ENCODE measurements at places on chromosomes 3 and 15.

- peak; percentile 87 for DNase-seq
These were observed 135.4 kb upstream of the PFN2 start for GRCh38 chr3:150105886-150106612.

DNA sequence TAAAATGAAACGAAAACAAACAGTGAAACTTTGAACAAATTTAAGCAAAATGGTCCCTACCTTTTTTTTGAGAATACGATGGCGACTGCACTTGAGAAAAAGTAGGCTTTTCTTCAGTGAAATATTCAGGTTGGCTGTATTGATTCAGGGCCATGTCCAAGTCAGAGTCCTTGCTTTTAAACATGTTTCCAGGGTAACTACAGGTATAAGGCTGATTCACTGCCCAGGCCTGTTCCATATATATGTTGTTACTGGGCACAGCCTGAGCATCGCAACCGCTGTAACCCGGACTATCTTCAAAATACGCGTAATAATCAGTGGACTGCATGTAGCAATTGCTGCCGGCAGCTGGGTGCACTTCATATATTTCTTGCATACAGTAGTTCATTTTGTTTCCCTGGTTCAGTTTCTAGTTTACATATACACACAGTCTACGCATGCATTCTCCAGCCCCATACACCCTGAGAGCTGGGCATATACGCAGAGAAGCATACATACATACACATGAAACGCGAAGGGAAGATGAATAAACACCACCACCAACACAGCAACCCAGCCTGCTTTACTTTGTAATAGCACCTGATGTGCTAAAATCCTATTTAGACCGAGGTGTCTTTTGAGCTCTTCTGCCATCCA is 220.0 kb downstream of the NR1D2 start:
- no peak for DNase-seq

DNA sequence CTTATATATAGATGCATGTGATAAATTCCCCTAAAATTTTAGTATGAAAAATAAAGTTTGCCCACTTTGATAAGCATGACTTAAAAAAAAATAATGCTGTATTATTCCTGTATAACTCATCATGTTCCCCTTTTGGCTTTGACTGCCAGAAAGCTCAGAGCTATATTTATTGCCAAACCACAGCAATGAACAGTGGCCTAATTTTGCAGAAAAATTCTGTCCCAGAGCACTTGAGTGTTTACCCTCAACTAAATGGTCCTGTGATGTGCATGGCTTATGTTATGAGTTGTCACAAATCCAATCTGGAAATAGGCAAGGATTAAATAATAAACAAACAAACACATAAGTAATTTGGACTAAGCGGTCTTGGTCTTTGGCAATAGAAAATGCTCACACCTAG is 276.7 kb downstream of the SLC9A9 start:
- DNase-seq: peak; percentile 4

DNA sequence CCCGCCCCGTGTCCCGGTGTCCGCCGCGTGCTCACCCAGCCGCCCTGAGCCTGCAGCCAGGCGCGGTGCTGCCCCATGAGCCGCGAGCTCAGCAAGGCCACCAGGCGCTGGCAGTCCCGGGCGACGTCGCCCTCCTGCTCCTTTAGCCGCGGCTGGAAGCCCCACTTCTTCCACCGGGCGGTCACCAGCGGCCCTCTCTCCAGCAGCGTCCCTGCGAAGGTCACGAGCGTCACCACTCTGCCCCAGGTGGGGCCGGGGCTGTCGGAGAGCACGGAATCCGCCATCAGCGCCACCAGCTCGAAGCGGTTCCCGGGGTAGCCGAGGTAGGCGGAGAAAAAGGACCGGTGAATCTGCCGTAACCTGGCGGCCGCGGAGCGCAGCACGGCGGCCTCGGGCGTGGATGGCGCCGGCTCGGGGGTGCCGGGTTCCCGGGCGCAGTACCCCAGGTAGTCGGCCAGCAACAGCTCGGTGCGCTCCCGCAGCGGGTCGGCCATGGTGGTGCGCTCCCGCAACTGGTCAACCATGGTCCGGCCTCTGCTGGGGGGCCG is 298 bp downstream of the BCL2L10 start:
- DNase-seq: peak; percentile 22

- DNase-seq: no peak
These were observed 63.8 kb downstream of the PEX5L start for GRCh38 chr3:179972881-179973423.

DNA sequence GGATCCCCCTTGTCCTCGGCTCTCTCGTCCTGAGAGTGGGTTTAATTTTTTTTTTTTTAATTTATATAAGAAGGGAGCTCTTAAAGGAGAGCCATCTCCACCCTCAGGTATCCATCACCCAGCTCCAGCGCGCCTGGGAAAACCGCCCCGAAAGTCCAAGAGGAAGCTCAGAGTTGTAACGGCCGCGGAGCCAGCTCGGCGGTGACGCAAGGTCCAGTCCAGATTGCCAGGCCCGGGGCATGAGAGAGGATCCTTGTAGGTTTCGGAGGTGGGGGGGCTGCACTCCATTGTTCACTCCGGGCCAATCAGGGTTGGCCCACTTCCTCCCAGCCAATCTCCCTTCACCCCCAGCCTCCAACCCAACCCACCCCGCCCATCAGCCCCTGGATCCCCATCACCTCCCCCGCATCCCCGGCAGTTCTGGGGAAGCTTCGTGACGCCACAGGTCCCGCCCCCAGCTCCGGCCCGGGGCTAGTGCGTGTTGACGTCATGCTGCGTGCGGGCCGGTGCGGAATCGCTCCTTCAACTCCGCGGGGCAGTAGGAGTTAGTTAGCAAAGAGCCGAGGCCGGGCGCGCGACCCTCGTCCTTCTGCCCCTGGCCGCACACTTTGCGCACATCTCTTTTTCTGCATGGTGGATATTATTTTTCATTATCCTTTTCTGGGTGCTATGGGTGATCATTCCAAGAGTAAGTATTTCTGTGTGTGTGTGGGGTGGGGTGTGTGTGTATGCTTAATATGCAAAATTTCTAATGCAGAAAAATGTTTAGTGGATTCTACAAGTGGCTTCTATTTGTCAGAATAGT is at the start of gene ISL2:
TSS of gene ISL2 (plus strand) at position 520 of the 805 bp plus-strand sequence. CDS start at position 631, 111 bp downstream.
- DNase-seq: peak; percentile 89

- no peak for DNase-seq
These were observed 248.7 kb downstream of the TUSC7 start for GRCh38 chr3:116958291-116958690.

DNA sequence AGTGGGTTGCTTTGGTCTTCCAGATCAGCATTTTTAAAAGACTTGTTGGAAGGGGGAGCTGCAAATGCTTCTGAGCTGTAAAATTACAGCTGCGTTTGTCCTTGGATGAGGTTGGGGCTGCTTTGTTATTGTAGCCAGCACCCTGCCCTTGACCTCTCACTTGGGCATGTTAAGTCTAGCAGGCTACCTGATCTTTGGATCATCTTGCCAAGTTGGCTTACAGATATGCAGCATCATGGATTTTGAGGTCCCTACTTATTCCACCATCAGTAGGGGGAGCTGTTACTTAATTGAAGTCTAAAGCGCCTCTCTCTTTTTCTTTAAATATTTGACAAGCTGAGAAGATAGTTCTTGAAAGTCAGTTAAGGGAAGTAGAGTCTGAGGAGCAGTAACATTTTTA is 793.0 kb downstream of the MCTP2 start:
- peak; percentile 20 for DNase-seq

DNA sequence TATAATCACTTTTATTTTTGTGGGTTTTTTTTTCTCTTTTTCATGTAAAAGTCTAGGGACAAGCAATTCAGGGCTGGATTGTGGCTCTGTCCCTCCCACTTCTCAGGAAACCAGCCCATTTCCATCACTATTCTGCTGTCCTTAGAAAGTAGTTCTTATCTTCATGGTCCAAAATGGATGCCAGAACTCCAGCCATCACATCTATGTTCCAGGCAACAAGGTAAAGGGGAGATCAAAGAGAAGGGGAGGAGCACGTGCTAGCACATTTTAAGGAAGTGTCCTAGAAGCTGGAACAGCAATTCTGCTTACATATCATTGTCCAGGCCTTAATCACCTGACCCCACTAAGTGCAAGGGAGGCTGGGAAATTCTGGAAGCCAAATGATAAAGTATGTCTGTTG is 181.1 kb upstream of the C2CD4B start:
- no peak for DNase-seq

DNA sequence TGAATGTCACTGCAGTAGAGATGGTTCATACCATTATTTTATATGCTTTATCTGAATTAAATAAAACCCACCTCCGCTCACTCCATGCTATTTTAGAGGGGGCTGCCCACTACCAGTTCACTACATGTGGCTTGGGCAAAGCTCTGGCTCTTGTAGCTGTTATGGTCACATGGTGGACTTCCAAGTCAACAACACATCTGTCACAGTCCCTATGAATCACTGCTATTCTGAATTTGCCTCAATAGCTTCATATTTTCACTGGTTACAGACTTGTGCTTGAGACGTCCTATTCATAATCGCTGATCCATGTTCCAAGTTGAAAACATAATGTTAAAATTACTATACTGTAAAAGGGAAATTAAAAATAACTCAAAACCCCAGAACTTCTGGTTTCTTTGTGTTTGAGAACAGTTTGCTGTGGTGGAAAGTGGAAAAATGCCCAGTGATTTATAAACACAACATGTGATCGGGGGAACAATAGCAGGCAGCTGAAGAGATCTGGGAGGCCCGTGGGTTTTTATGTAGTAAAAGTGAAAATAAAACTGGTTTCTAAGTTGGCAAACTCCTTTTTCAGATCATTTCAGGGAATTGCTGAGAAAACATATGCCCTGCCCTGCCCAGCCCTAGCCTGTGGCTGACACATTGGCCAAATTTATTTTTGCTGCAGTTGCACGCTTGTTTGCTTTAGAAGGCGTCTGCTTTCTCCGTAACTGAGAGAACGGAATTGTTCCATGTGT is 128.8 kb upstream of the PRR23C start:
- peak; percentile 21 for DNase-seq

DNA sequence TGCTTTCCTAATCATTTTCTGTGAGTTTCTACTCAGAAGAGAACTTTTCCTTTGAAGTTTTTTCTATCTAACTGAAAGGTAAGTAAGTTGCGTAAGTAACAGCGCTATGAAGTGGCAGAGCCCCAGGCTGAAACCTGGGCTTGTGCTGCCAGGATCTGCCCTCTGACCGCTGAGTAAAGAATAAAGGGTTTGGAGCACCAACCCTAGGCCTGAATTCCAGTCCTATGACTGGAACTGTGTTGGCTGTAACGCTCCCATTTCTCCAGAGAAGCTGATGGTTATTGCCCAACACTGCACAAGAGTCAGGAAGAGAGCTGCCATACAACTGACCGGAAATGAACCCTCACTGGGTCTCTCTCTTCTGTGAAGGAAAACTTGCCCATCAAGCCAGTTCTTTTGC is 87.0 kb downstream of the FOXB1 start:
- DNase-seq: peak; percentile 59

GRCh38 chr3:160482796-160483195 is 33.2 kb upstream of the TRIM59 start:
- DNase-seq: no peak

DNA sequence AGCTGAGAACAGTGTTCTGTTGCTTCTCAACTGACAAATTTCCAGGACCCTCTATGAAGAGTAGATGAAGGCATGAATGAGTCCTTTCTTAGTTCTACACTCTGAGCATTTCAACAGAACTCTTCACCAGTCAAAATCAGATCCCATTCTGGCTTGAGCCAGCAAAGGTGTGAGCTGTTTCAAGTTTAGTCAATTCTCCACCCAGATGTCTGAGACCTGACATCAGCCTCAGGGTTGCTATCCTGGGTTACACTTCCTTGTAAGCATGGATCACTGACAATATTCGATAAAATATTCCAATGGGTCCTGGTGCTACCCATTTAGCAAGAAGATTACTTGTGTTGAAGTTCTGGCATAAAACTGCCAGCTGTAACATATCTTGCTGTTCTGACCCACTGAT is 97.6 kb upstream of the PPP2R3A start:
- DNase-seq: no peak

DNA sequence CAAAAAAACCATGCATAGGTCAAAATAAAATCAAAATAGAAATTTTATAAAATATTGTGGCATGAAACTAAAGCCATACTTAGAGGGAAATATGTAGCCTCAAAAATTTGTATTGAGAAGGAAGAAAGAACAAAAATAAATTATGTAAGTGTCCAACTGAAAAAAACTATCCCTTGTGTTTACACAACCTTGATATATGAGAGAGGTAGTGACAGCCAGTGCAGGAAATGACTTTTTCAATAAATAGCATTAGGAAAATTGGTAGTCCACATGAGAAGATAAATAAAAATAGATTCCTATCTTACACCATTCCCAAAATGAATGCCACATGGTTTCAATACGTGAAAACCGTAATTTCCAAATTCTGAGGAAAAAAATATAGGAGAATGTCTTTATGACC is 13.2 kb upstream of the PRSS50 start:
- DNase-seq: no peak

DNA sequence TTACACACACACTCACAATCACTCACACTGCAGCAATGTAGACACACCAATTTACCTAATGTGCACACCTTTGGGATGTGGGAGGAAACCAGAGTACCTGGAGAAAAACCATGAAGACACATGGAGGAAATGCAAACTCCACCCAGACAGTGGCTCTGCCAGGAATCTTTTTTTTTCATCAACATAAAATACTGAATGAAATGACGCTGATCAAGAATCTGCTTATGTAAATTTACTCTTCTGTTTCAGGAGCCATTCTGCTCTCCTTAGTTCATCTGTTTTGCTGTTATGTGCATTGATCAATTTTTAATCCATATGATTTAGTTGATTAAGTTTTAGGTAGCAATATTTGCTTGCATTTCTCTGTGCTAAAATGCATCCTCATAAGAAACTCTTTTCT is 414.2 kb upstream of the CCDC54 start:
- no peak for DNase-seq

- DNase-seq: peak; percentile 65
These were observed 641.8 kb downstream of the FHIT start for GRCh38 chr3:60609446-60609845.

- DNase-seq: peak; percentile 70
These were observed 69.7 kb upstream of the CMSS1 start for GRCh38 chr3:99747915-99748314.

DNA sequence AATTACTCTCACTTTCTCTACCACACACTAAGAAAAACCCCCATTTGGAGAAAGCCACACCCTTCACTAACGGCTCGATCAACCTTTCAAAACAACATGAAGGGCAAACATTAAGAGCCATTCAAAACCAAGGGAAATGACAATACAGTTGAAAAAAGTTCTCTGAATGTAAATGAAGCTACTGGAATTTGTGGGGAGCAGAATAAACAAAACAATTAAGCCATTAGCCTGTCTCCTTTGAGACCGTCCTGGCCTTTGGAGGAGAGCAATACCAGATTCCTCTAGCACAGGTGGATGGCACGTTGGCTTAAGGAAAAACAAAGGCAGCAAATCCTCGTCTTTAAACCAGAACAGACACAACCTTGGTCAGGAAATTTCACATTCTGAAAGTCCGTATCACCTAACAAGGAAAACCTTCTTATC is 18.7 kb downstream of the MYO1E start:
- DNase-seq: no peak

DNA sequence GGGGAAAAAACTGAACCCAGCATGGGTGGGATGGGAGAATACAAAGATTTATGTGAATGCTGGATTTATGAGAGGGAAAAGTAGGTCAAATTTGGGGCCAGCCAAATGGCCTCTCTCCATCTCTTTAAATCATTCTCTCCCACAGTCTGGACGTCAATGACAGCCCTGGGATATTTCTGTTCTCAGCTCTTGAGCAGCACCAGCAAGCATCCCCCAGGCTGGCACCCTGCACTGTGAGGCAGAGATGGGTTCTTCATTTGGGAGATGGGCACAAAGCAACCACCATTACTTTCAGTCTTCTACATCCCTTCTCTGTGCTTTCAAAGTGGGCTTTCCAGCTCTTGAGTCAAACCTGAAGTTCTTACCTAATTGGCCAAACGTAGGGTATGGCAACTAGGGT is 321.0 kb downstream of the NTRK3 start:
- DNase-seq: no peak

GRCh38 chr3:134325706-134326105 is 48.5 kb downstream of the AMOTL2 start:
- no peak for DNase-seq
